ENCODE measurements at places on chromosomes 6 and 20.

- no peak for DNase-seq
Measured at GRCh38 chr6:44327096-44327495, 13.9 kb upstream of the AARS2 start.

DNA sequence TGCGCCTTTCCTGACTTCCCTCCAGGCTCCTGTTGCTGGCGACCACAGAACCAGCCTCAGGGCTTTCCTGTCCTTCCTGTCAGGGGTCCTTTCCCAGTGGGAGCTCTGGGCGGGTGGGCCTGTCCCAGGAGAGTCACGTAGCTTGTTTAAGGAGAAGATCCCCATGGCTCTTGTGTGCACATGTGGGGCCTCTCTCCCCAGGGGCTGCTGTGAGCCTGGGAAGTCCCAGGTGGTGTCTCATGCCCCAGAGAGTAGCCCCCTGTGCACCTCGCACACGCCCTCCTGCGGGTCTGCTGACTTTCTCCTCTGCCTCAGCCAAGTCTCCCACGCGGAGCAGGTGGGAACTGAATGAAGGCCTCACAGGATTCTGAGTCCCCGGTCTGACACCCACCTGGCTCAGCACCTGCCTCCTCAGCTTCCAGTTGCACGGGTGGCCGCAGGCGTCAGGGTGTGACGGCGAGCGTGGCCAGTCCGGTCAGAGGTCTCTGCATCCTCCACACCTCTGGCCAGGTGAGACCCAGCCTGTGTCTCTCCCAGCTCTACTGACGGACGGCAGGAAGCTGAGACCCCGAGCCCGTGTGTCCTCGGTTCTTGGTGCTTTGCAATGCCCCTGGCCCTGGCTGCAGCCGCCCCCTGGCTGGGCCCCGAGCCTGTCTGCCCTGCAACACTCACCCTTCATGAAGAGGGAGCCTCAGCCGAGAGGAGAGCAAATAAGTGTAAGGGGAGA, 5.6 kb upstream of the NKAIN4 start:
- DNase-seq: no peak

- DNase-seq: peak; percentile 35
Measured at GRCh38 chr20:2507875-2508630, 662 bp downstream of the ZNF343 start.

GRCh38 chr20:62413896-62414481, 6.9 kb upstream of the CABLES2 start:
- DNase-seq: no peak

GRCh38 chr6:37277001-37277409, 19.1 kb upstream of the TMEM217 start:
- DNase-seq: no peak

DNA sequence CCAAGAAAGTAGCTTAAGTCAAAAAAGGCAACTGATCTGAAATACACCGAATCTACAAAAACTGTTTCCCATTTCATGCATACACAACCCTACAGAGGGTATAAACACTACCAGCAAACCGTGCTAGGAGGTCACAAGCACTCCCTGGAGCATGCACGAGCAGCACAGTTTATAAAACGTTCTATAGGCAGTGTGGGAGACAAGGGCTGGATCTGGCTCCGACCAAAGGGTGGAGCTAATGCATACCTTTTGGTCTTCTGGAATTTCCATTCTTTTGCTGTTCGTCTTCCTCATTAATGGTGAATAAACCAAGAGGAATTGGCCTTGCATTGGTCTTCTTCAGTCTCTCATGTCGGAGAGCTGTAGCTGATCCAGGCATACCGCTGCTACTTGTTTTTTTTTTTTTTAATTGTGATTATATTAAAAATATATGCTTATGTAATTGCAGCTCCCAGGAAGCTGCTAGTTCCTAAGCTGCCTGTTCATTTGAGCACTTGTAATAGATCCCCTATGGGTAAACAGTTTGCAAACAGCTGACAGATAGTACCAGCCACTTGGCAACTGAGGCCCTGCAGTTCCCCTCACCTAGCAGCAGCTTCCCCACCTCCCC, 24.5 kb downstream of the MAP7 start:
- DNase-seq: no peak

GRCh38 chr20:16404171-16404570, 169.1 kb downstream of the KIF16B start:
- no peak for DNase-seq

DNA sequence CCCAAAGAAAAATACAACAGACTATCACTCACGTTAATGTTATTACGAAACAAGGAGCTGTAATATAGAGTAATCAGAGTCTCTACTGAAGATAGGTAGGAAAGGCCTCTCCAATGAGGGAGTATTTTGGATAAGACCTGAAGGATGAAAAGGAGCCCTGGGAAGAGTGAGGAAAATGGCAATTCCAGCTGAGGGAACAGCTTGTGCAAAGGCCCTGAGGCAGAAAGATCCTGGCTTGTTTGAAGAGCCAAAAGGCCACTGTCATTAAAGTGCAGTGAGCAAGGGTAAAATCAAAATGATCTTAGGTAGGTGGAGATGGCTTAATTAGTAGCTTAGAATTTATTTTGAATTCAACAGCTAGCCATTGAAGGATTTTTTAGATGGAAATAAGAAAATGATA, 138.6 kb downstream of the KHDC1L start:
- no peak for DNase-seq

GRCh38 chr20:21573259-21573658, 59.4 kb upstream of the NKX2-2 start:
- no peak for DNase-seq

DNA sequence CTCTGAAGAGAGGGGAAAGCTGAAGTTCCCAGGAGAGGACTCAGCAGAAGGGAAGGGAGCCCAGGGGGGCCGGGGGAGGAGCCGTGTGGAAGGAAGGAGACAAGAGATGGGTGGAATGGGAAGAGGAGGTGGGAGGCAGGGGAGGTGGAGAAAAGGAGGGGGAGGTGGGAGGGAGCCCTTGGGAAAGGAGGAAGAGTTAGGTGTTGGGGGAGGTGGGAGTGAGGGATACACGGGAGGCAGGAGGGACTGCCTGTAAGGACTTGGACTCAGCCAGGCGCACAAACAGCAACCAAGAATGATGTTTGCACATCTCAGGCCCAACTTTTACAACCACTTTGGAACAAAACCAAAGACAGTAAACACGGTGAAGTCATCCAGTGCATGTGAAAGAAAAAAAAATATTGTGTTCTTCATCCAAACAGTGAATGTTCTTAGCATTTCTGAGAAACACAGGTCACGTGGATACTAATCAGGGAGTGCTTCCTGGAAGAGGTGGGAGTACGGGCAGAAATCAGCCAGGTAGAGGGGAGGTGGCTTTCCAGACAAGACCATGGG, 17.4 kb upstream of the LSM14B start:
- DNase-seq: no peak

DNA sequence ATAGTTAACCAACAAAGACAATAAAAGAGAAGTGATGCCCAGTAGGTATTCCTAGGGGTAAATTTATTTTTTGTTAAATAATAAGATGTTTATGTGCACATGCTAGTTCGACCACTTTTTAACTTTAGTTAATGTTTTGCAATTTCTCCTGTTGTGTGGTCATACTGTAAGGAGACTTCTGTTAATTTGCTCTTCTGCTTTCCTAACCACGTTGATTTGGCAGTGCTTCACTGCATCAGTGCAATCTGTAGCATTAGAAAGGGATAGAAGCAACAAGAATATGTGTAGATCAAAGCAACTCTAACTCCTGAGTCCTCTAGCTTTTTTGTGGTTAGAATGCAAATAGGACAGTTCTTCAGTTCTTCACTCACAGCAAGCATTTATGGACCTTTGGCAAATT, 13.9 kb downstream of the MYB start:
- DNase-seq: no peak

- DNase-seq: peak; percentile 46
Measured at GRCh38 chr6:121816361-121816760, 380.9 kb downstream of the GJA1 start.

GRCh38 chr6:150881911-150882481, 16.5 kb downstream of the MTHFD1L start:
- peak; percentile 89 for DNase-seq

GRCh38 chr6:169225887-169226286, 27.8 kb downstream of the THBS2 start:
- no peak for DNase-seq

DNA sequence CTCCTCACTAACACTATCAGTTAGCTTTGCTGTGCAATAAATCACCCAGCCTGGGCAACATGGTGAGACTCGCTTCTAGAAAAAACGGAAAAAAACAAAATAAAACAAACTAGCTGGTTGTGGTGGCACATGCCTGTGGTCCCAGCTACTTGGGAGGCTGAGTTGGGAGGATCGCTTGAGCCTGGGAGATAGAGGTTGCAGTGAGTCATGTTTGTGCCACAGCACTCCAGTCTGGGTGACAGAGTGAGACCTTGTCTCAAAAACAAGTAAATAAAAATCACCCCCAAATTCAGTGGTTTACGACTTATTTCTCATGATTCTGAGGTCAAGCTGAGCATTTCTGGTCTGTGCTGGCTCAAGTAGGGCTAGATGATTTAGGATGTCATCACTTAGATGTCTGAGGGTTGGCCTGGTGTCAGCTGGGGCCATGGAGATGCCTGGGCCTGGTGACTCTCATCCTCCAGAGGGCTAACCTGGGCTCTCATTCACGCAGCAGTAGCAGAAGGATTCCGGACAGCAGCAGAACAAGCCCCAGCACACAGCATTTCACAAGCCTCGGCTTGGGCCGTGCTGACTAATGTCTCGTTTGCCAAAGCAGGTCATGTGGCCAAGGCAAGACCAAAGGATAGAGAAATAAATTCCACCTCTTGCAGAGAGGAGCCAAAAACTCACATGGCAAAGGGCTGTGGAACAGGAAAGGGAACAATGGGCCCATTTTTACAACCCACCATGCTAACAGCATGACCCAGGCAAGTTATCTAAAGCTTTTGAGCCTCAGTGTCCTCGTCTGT, 32.5 kb downstream of the MGME1 start:
- peak; percentile 95 for DNase-seq

DNA sequence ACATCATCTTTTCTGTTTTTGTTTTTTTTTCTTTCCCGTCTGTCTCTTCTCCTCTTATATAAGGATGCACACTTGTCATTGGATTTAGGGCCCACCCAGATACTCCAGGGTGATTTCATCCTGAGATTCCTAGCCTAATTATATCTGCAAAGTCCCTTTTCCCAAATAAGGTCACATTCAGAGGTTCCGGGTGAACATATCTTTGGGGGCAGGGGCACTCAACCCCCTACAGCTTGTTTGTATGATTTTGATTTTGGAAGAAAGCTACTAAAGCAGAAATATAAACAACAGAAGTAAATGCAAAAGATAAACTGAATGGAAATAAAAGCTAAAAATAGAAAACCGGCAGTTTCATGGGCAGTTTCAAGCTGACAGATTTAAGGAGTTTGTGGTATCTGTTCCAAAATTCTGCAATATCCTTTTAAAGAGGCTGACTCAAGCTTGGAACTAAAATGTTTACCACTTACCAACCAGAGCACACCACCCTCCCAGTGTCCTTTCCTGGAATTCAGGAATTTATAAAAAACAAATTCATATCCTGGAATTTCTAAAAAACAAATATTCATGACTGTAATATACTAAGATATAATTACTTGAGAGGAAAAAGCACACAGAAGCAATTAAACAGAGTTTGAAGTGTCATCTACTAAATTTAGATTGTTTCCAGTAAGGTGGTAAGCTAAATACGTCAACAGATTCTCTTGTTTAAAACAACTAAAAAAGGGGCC, 100.0 kb upstream of the CARMIL1 start:
- DNase-seq: no peak

GRCh38 chr6:143807103-143807772, 35.9 kb upstream of the LTV1 start:
- DNase-seq: no peak

DNA sequence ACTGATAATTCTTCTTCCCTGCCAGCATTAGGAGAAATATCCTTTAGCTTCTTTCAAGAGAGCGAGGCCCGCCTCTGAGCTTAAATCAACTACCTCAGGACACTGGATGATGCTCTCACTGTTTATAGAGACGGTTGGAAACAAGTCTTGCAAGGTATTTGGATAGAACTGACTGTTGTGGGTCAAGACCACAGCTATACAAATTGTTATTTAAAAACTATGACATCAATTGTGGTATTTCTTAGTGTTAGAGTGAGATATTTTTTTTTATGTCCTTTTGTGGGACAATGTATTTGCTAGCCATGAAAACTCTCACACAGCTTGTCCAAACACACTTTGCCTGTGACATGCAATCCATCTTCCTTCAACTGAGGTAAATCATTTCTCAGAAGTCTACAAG, 136.3 kb upstream of the PHACTR1 start:
- DNase-seq: no peak

DNA sequence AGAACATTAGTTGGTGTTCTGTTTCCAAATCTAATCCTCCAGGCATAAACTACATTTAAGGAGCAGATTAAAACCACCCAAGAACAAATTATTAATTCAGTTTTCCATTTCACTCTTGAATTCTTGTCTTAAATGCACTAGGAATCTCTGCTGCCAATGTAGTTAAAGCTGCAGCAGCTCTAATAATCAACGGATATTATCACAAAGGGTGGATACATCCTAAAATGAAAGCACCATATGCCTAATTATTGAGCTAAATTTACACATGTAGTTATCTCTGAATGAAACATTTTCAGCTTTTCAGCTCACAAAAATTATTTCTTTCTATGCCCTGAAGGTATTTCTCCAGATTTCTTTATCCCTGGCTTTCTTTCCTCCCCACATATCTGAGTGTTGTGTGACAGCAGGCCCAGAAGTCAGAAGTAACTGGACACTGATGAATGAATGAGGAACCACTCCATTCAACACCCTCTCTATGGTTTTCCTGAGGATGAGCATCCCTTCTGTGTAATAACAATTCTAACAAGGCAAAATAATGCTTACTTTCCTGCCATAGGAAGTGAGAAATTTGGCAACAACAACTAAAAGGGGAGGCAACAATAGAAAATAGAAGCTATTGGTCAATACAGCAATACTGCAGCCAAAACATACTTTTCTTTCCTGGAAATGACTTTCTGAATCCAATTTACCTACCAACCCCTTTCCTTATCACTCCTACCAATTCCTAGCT, 14.9 kb downstream of the MAN1A1 start:
- peak; percentile 62 for DNase-seq

GRCh38 chr6:63516186-63516944, 55.9 kb upstream of the LOC128125822 start:
- DNase-seq: peak; percentile 36

DNA sequence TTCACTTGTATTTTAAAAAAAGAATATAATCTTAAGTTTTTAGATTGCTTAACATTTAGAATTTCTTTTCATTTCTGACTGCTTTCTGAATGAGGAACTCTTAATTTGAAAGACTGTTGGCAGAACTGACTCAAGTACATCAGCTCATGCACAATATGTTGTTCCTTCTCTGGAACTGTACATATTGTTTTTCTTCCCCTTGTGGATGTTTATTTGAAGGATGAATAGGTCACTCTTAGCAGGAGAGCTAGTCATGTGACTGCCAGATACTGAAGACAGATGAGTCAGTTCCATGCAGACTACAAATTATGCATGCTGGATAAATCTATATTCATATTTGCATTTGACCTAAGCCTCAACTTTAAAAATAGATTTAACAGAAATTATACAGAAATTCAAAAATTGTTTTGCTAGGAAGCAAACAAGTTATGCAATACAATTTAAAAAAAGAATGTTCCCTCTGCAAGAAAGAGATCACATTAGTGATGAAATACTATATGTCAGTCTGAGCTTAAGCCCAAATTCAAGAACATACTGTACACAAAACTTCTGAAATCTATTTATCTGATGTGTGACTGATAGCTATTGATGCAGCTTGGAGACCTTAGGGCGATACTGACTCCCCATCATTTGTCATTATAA, 1274.9 kb upstream of the GJE1 start:
- peak; percentile 93 for DNase-seq
